Stimulated activated CD4-positive, alpha-beta T cell treated with anti-CD3 and anti-CD28 coated beads, Interleukin-1b, Interleukin-23, amount 100 ng/mL, for 1 hour (primary cell): ENCODE measurements at places on chromosomes 2 and 18.

DNA sequence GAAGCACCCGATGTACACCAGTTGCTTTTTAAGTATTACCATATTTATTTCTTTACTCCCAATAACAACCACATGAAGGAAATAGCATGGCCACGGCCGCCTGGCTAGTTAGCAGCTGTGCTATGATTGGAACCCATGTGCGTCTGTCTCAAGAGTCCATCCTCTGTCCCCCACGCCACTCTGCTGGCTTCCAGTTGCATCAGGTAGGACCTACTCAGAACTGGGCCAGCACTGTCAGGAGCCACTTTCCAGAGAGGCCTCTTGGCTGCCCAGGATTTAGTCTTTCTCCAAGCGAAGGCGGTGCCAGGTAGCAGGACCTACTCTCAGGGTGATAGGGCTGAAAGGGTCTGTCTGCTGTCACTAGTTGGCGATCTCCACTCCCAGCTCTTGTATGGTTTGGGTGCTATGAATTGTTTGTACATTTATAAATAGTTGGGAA lies 22.1 kb downstream of the ASB18 start:
- no peak for DNase-seq

DNA sequence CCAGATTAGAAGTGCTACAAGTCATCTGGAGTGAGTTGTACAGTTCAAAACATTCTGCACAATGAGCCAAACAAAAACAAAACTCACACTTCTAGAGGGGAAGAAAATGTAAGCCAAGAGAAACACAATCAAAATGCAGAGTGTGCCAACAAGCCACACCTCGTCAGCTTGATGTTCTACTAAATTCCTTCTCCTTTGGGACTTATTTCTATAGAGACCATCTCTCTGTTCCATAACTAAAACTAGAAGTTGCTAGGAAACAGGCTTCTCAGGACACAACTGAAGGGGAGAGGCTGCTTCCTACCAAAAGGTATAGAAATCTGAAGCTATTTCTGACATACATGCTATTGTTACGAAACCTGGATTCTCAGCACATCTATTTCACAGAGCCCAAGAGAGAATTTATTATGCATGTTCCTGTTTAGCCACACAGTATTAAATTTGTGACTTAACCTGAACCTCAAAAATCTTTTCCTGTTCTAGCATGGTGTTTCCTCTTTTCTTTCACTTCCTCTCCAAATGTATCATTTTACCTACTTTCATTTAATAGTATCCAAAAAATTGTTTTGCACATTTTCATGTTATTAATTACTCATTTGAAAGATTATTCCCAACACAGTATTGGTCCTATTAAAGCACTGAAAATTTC lies 211.4 kb upstream of the CCDC150 start:
- no peak for DNase-seq

DNA sequence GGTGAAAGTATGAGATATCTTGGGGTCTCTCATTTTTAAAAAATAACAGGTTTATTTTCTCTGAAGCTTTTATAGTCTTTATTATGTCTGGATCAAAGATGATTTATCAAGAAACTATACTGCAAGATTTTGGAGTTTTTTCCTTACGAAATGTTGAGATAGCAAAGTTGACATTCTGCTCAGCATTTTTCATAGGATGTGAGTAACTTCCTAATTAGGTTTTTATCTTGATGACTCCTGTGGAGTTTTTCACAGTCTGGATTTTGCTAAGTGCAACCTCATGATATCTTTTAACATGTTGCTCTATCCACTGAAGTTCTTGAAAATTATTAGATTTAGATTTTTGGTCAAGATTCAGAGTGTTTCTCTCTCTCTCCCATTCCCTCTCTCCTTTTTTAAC lies 17.8 kb downstream of the TCF7L1 start:
- DNase-seq = no peak

GRCh38 chr2:83844490-83844889 lies 614.6 kb downstream of the SUCLG1 start:
- DNase-seq = no peak

DNA sequence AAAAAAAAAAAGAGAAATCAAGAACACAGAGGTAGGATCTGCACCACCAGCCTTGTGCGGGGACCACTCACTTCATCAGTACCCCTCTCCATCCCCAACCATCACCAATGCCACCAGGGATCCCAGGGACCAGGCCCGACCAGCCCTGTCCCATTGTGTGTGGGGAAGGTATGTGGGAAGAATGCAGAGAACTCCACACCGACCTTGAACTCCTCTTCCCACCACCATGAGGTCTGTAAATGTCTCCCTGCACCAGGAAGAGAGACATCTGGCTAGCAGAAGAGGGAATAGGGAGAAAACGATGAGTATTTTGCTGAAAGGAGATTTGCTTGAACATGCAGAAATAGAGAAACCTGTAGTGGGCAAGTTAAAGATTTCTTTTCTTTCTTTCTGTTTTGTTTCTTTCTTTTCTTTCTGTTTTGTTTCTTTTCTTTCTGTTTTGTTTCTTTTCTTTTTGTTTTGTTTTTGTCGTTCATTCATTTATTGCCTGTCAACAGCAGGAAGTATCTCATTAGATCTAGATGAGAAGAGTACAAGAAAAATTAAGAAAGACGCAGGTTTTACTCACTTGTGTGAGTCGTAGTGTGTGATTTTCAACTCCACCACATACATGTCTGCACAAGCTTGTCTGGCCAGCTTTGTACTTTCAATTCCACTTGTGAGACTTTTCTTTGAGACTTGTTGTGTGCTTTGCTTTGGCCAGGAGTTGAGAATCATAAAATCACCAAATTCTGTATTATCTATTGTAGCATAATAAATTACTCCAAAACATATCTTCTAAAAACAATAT lies 179.8 kb upstream of the HAAO start:
- DNase-seq = no peak
